Kidney glomerular epithelial cell (primary cell): ENCODE measurements at places on chromosomes 2 and 18.
A peak's percentile ranks its signal among the peaks of the same experiment; 100 is the strongest.

GRCh38 chr18:63152791-63153190, 166.8 kb downstream of the BCL2 start:
- no peak for DNase-seq

DNA sequence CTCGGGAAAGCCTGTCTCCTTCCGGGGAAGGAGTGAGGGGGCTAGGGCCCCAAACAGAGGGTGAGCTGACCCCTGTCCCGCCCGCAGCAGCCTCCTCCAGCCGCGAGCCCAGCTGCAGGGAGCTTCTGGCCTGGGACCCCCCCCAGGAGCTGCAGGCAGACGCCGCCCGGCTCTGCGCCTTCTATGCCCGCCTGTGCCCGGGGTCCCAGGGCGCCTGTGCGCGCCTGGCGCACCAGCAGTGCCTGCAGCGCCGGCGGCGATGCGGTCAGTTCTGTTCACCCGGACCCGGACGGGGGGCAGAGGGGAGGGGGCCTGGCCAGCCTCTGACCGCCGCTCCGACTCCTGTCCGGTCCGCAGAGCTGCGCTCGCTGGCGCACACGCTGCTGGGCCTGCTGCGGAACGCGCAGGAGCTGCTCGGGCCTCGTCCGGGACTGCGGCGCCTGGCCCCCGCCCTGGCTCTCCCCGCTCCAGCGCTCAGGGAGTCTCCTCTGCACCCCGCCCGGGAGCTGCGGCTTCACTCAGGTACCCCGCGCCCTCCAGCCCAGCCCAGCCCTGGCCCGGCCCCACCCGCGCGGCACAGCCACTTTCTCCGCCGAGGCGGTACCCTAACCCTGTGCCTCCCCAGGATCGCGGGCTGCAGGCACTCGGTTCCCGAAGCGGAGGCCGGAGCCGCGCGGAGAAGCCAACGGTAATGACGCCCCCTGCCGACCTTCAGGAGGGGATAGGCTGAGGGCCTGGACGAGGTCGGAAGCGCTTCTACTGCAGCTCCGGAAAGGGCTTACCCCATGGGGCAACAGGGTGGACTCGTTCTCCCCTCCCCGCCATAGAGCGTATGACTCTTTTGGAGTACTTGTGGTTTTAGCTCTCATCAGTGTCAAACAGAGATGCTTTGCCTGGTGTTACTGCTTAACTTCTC, 2.0 kb upstream of the CHRND start:
- DNase-seq = no peak

DNA sequence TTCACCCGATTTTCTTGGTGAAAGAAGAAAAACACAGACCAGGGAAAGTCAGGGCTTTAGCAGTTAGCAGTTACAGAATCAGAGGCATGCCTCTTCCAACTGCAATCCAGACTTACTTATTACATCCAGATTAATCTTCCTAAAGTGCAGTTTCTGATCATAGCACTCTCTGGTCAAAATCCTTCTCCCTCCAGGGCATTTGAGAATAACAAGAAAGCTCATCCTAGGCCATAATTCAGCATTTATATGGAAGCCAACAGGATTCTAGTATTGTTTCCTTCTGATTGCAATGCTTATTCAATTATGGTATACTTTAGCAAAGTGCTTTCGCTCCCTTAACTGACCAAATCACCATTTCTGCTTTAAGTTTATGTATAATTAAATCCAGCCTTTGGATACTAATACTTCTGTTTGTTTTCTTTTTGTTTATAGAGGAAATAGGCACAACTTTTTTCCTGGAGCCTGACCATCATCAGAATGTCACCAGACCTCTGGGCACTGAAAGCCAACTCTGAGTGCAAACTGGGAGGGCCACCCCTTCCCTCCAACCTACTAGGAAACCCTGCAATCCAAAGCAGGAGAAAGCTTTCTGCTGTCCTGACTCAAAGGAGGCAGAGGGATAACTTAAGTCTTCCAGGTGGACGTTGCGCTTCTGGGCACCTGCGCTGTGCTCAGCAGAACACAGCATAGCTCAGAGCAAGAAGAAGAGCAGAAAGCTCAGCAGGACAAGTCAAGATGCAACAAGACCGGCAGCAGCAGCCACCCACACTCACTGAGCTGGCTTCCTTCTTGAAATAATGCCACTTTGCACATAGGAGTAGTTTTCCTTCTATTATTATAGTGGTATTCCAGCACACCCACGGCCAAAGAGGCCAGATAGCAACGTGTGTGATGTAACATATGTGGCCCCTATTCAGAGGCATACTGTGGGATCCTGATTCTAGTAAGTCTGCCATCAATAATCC, 99.3 kb downstream of the STK39 start:
- DNase-seq = no peak

- DNase-seq = no peak
Observed at GRCh38 chr2:146807568-146808168, 1037.2 kb upstream of the ACVR2A start.

GRCh38 chr18:46711444-46711863, 45.4 kb downstream of the ST8SIA5 start:
- no peak for DNase-seq

DNA sequence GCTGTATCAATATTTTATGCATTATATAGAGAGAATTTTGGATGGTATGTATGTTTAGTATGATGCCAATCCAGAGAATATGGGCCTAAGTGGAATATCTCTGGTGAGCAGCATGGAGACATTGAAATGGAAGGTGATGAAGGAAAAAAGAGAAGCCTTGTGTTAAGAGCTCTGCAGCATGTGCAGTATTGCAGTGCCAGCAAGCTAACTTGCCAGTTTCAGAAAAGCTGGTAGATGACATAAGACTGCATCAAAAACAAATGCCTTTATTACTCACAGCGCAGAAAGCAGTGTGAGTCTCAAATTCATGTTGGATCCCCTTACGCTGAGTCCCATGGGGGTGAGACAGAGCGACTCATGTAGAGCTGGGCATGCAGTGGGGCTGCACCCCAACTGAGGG, 280.2 kb downstream of the CTNNA2 start:
- no peak for DNase-seq

DNA sequence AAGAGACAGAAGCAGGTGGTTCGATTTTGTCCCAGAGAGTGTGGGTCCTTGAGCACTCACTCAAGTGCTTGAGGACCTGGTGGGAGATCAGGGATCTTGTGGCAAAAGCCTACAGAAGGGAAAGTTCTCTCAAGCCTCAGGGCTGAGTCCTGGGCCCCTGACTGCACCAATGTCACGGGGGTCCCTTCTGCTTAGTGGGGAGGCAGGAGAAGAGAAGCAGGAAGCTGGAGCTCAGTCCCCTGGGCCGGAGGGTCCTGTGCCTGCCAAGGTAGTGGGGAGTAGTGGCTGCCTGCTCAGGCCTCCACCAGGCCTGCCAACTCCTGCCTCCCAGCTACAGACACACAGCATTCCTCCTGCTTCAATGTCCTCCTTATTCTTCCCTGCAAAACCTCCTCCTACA, 11.7 kb downstream of the CAPN14 start:
- DNase-seq = no peak

DNA sequence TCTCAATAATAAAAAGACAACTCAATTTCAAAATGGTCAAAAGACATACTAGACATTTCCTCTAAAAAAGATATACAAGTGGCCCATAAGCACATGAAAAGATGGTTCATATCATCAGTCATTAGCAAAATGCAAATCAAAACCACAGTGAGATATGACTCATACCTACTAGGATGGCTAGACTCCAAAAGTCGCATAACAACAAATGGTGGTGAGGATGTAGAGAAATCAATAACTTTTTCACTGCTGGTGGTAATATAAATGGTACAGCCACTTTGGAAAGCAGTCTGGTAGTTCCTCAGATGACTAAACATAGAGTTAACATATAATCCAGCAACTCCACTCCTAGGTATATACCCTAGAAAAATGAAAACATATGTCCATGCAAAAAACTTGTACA, 242.3 kb upstream of the NOL4 start:
- no peak for DNase-seq

GRCh38 chr18:32301361-32301760, 111.5 kb downstream of the MEP1B start:
- DNase-seq = no peak

GRCh38 chr2:109395494-109396201, 218.1 kb downstream of the SEPTIN10 start:
- no peak for DNase-seq

DNA sequence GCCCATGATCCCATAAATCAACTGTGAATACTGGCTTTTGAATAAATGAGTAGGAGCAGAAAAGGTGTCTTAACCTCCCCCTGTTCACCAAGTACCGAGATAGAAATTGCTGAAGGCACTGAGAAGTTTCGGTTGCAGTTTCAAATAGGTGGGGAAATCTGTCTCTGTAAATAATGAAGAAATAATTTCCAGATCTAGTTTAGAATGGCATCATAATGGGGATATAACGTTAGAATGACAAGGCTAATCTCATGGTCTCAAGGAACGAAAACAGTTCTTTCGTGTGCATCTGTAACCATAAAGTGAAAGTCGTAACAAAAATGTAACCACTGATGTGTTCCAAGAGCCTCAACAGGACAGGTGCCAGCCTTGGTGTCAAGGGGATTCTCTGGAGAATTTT, 49.9 kb upstream of the TMEM18 start:
- no peak for DNase-seq

- DNase-seq = peak; percentile 17
Observed at GRCh38 chr2:9430316-9431293, 7.2 kb downstream of the CPSF3 start.
